ENCODE measurements at places on chromosomes 6 and 20. TPM values are rescaled to one million over a fixed set of nuclear protein-coding genes. Genes with fewer than 3 reads are reported as not detected.

- no peak for DNase-seq
Measured at GRCh38 chr20:32877507-32877906, 18.8 kb downstream of the EFCAB8 start.

RIMS4 gene
- 0.29 TPM for total RNA-seq

TSBP1 gene
- total RNA-seq, result not detected

DNA sequence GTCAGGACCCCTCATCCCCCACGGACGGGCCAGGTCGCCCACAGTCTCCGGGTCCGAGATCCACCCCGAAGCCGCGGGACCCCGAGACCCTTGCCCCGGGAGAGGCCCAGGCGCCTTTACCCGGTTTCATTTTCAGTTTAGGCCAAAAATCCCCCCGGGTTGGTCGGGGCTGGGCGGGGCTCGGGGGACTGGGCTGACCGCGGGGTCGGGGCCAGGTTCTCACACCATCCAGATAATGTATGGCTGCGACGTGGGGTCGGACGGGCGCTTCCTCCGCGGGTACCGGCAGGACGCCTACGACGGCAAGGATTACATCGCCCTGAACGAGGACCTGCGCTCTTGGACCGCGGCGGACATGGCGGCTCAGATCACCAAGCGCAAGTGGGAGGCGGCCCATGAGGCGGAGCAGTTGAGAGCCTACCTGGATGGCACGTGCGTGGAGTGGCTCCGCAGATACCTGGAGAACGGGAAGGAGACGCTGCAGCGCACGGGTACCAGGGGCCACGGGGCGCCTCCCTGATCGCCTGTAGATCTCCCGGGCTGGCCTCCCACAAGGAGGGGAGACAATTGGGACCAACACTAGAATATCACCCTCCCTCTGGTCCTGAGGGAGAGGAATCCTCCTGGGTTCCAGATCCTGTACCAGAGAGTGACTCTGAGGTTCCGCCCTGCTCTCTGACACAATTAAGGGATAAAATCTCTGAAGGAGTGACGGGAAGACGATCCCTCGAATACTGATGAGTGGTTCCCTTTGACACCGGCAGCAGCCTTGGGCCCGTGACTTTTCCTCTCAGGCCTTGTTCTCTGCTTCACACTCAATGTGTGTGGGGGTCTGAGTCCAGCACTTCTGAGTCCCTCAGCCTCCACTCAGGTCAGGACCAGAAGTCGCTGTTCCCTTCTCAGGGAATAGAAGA, 978 bp downstream of the HLA-A start:
- DNase-seq, result no peak

Data from mesenteric fat pad (tissue), 1 donor.